ENCODE measurements at places on chromosomes 13 and 19.

- DNase-seq: no peak
These were observed 49.4 kb downstream of the ZNF91 start for GRCh38 chr19:23345838-23346237.

GRCh38 chr19:18762125-18763023 lies 28.7 kb downstream of the COMP start:
- peak; percentile 36 for DNase-seq

- no peak for DNase-seq
These were observed 65.0 kb downstream of the FGF9 start for GRCh38 chr13:21735701-21736401.

- DNase-seq: no peak
These were observed 301.6 kb downstream of the SLITRK6 start for GRCh38 chr13:85497652-85498051.

DNA sequence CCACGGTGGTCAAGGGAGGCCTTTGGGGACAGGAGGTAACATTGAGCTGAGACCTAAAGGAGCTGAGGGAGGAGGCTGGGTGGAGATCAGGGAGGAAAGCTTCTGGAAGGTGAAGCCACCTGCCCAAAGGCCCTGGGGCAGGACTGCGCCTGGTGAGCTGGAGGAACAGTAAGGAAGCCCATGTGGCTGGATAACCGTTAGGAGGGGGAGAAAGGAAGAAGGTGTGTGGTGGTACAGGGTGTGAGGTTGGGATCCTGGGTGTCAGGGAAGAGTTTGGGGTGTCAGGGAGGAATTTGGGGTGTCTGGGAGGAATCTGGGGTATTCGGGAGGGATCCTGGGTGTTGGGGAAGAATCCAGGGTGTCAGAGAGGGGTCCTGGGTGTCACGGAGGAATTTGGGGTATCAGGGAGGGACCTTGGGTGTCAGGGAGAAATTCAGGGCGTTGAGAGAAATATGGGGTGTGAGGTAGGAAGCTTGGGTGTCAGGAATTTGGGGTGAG lies 695 bp downstream of the TICAM1 start:
- no peak for DNase-seq

DNA sequence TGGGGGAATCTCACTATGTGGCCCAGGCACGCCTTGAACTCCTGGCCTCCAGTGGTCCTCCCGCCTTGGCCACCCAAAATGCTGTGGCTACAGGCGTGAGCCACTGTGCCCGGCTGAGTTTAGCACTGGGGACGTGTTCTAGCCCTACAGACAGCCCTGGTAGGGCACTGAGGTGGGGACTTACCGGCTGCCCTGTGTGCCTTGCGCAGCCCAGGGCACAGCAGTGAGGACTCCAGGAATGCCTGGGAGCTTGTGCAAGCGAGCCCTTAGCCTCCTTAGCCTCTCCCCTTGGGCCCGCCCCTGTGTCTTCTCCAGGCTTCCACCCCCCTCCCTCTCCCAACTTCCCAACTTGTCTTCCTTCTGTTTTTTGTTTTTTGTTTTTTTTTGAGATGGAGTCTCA lies 21.0 kb downstream of the CCNE1 start:
- DNase-seq: no peak

- DNase-seq: no peak
These were observed 209.5 kb upstream of the SLC10A2 start for GRCh38 chr13:103275722-103276121.

DNA sequence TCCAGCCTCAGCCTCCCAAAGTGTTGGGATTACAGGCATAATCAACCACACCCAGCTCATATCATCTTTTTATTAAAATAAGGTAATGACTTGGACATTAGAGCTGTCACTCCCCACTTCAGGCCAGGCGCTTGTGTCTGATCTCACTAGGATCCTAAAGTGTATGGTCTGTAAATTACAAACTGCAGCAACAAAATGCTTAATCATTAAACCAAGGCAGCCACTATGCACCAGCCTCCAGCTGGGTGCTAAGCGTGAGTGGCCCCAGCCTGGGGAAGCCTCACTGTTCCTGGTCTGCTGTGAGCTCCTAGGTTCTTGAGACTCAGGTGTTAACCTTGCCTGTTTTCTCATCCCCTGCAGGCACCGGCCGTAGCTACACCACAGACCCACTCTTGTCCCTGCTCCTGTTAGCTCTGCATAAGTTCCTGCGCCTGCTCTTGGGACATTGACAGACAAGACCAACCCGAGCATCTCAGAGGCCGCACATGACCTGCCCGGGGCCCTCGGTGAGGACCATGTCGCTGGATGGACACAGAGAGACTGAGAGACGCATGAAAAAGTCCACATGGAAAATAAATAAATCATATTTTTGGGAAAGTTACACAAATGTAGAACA lies 37.8 kb downstream of the VSTM2B start:
- DNase-seq: no peak

DNA sequence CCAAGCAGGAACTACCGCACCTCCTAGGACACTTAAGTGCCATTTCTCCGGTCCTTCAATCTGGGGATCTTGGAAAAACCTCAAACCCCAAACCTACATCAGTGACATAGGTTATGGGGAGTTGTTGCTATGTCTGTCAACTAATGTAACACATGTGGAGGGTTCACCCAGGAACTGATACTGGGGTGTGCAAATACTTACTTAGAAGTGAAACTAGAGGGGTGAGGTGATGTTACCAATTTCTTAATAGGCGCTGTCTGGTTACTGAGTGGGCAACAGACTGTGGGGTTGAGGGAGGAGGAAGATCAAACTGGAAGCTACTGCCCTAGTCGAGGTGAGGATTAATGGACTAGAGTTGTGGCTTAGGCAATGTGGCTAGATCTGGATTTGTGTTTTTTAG lies 1.9 kb downstream of the ZNF586 start:
- peak; percentile 78 for DNase-seq

DNA sequence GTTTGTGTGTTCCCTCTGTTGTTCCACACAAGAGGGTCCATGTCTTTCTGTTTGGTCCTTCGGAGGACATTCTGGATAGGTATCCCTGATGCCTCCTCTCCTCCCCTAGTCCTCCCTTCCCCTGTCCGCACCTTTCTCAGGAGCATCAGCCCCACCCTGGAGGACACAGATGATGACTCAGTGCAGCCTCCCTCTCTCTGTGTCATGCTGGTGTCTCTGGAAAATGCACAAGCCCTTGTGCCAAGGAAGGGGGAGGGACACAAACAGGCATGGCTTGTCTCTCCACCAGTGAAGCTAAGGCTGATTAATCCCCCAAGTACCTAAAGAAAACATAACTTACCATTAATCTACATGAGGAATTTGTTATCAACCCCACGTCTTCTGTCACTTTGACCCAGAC lies 16.2 kb upstream of the TNFRSF19 start:
- no peak for DNase-seq

DNA sequence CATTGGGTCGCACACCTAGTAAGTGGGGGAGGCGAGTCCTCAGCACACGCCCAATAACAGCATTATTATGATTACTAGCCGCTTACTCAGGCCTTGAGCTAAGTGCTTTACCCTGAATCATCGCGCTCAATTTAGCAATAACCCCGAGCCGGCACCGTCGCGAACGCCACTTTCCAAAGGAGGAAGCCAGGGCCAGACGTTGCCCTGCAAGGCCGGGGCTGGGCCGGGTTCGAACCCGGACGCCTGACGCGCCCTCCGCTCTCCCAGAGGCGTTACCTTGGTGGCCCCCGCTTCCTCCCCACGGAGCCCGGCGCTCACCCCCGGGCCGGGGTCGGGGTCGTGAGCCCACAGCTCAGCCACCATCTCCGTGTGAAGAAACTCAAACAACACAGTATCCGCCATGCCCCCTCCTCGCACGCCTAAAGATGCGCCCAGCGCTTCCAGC lies at the start of gene TRAPPC6A:
TSS of gene TRAPPC6A (minus strand) at position 421 of the 445 bp plus-strand sequence. CDS start at position 402, 19 bp downstream.
- DNase-seq: peak; percentile 87

- no peak for DNase-seq
These were observed 6.2 kb upstream of the PRKCG start for GRCh38 chr19:53875602-53876325.

- DNase-seq: no peak
These were observed 352.6 kb downstream of the ENOX1 start for GRCh38 chr13:43434191-43434590.

DNA sequence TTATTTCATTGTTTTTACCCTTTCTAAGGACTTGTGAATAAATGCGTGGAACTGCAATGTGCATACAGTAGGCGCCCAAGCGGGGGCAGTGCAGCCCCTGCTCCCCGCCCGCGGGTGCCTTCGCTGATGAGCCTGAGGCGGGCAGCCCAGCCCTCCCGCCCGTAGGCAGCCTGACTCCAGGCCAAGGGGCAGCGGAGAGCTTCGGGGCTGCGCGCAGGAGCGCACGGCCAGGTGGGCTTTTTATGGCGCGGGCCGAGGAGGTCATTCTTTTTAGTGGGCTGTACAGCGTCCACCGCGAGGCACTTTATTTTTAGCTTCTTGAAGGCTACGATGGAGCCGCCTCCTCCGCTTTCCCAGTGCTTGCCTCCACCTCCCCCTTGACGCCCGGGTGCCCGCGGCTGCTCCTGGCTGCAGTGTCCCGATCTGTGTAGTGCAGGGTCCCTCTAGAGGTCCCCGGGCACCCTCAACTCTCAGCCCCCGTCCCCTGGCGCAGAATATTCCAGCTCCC lies 60.5 kb downstream of the CCNE1 start:
- DNase-seq: peak; percentile 33

GRCh38 chr19:55546011-55546410 lies 668 bp upstream of the SBK3 start:
- no peak for DNase-seq

DNA sequence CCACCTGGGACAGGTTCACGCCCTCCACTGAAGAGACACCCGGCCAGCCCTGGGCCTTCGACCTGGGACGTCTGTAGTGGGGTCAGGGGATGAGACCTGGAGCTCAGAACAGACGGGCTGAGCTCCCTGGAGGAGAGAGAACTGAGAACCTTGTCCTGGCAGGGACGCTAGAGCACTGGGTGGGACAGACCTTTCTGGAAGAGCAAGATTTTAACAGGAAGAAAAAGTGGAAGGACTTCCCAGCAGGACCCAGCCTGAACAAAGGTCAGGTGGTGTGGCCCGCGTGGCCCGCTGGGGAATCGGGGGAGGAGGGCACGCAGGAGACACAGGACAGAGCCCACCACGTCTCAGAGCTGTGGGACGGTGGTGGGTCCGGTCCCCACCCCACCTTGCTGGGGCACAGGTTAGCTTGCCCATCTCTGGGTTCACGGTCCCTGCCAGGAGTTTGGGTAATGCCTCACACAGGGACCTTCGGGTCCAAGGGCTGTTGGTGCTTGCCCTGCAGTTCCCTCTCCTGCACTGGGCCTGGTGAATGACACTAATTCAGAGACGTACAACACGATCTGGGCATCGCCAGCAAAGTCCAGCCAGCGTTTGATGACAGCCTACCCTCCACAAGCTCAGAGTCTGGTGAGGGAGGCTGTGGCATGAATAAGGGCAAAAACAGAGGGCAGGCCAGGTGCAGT lies 1.2 kb upstream of the EFNA2 start:
- DNase-seq: no peak

GRCh38 chr13:106503272-106503671 lies 32.2 kb downstream of the EFNB2 start:
- no peak for DNase-seq

DNA sequence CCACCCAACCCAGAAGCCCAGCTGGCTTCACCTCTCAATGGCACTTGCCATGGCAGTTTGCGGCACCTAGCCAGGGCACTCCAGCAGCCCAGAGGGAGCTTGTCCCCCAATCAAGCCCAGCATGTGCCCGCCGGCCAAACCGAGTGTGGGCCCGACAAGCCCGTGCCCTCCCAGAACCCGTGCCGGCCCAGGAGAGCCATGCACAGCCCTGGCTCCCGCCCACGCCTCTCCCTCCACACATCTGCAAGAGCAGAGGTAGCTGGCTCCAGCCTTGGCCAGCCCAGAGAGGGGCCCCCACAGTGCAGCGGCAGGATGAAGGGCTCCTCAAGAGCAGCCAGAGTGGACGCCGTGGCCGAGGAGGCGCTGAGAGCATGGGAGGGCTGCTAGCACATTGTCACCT lies 2278.0 kb upstream of the PCDH20 start:
- DNase-seq: no peak

DNA sequence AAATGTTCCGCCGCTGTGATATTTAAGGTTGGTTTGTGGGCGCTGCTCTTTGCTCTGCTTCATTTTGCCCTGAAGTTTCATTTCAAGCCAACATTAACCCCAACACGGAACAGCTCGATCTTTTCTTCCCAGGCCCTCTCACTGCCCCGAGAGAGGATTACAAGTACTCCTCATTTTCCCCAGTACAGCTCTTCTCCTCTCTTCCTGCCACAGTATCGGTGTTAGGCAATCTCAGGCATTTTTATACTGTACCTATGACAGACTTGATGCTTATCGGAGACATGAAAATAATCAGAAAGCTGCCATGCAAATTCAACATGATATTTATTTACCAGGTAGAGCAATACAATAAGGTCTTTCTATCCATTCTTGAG lies 1.3 kb upstream of the EDNRB start:
- no peak for DNase-seq

- DNase-seq: peak; percentile 58
These were observed 109.6 kb downstream of the VWA8 start for GRCh38 chr13:41851351-41851750.

- peak; percentile 19 for DNase-seq
These were observed 14.6 kb downstream of the NACC1 start for GRCh38 chr19:13132471-13133180.

DNA sequence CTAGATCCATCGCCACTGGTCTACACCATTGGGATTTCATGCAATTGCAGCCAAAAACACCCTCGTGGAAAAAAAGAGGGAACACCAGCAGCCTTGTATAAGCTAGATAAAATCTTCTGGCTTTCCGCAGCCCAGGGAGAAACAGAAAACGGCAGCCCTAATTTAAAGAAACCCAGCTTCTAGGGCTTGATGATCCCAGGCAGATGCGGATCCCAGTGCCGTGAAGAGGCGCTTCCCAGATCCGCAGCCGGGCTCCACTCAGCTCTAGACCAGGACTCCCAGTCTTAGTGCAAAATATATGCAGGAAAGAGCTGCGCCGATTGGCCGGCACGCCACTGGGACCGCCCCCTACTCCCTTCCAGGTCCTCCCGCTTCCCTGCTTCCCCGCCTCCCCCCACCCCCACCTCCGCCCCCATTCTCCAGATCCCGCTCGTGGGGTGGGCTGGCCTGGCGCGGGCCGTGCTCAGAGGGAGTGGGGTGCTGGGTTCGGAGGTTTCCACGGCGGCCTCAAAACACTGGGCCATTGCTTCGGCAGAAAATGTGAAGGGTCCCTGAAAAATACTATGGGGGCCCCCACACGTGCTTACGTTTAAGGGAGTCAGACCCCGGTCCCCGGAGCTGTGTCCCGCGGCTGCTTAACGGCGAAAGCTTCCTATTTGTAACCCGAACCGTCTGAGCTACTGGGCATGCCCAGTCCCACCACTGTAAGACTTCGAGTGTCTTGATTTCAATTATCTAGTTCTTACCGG lies 63.1 kb downstream of the SERP2 start:
- DNase-seq: peak; percentile 36

- peak; percentile 18 for DNase-seq
These were observed 71.9 kb upstream of the IRS2 start for GRCh38 chr13:109858319-109858718.

GRCh38 chr13:26914624-26915023 lies 154.0 kb upstream of the GPR12 start:
- DNase-seq: peak; percentile 97

GRCh38 chr13:85819513-85819912 lies 20.3 kb upstream of the SLITRK6 start:
- no peak for DNase-seq
